ENCODE measurements at places on chromosomes 1 and 21. TPM values are rescaled to one million over a fixed set of nuclear protein-coding genes. Genes with fewer than 3 reads are reported as not detected.

- DNase-seq = no peak
- no peak overlapping the region for H3K27ac ChIP-seq
- no peaks in the 10 kb centered on the region for H3K27me3 ChIP-seq
- no peaks in the 10 kb centered on the region for H3K4me1 ChIP-seq
Observed at GRCh38 chr1:234504969-234505768, 26.2 kb upstream of the TARBP1 start.

The LIN28A gene
- not detected for total RNA-seq

- no peaks in the 10 kb centered on the region for H3K27me3 ChIP-seq
- H3K4me1 ChIP-seq = no peaks in the 10 kb centered on the region
- no peak overlapping the region for H3K27ac ChIP-seq
Observed at GRCh38 chr1:51482881-51483280, 36.2 kb downstream of the EPS15 start.

The BEND5 gene
- 19.5 TPM for total RNA-seq

The ARHGEF19 gene
- 13.9 TPM for total RNA-seq
